Activated T-cell treated with anti-CD3 and anti-CD28 coated beads, Interleukin-2, amount 50 U/mL, for 1 hour (primary cell): ENCODE measurements at places on chromosomes 2 and 18.

DNA sequence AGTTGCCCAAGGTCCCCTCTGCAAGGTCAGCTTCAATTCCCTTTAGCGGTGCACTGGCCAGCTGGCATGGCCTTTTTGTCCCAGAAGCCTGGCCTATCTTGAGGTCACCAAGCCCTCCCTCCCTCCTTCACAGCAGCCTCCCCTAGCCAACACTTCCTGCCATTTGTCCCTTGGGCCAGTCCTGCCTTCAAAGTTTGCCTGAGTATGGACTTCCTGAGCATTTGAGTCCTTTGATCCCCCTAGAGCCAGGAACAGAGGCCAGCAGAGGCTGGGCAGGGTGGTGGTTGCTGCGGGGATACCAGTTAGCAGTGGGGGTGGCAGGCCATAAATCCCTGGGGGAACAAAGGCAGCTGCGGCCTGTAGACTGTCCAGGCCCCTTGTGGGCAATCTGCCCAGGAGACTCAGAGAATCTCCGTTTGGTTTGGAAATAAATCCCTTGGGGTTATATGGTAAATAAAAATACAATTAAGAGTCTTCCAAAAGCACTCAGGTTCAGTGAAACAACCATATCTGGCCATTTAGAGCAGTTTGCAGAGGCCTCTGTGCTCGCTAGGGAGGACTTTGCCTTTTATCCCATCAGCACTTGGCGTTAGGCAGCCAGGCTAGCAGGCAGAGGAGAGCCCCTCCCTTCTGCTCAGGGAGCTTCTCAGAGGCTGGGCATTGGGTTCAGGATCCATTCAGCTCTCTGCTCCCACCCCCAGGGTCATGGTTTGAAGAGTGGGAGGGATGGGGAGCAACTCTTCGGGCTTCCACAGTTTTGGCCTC, 3.1 kb upstream of the HES6 start:
- no peak for DNase-seq

GRCh38 chr2:176182671-176183070, 5.8 kb upstream of the HOXD1 start:
- DNase-seq: no peak

DNA sequence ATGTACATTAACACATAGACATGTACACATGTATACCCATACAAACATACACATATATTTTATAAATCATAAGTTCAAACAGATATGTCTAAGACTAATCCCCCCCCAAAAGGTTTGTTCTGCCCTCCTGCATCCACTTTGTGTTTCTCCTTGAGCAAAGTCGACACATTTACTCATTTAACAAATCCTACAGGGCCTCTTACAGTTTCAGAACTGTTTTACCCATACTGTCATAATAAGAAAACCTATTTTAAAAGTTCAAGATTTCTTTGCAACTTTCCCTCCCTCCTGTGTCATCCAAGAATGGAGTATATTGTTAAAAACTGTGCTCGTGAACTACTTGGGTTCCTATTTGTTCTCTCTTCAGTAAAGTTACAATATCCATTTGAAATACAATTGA, 166.7 kb downstream of the L3MBTL4 start:
- DNase-seq: no peak

DNA sequence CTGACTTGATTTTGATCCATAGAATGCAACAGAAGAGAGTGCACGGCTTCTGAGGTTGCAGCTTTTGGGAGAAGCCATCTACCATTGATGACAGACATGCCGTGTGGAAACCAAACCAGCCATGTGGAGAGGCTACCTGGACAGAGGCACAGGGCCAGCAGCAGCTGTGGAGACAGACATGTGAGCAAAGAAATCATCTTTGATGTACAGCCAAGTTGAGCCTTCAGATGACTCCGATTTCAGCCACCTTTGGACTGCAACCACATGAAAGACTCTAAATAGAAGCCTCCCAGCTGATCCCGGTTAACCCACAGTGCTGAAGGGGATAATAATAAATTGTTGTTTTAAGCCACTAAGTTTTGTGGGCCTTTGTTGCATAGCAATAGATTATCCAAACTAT, 54.2 kb downstream of the TSN start:
- no peak for DNase-seq

- no peak for DNase-seq
Measured at GRCh38 chr2:10016001-10016801, 27.1 kb upstream of the KLF11 start.
